ENCODE measurements at places on chromosomes 5 and 9. TPM values are rescaled to one million over a fixed set of nuclear protein-coding genes. Genes with fewer than 3 reads are reported as not detected.

DNA sequence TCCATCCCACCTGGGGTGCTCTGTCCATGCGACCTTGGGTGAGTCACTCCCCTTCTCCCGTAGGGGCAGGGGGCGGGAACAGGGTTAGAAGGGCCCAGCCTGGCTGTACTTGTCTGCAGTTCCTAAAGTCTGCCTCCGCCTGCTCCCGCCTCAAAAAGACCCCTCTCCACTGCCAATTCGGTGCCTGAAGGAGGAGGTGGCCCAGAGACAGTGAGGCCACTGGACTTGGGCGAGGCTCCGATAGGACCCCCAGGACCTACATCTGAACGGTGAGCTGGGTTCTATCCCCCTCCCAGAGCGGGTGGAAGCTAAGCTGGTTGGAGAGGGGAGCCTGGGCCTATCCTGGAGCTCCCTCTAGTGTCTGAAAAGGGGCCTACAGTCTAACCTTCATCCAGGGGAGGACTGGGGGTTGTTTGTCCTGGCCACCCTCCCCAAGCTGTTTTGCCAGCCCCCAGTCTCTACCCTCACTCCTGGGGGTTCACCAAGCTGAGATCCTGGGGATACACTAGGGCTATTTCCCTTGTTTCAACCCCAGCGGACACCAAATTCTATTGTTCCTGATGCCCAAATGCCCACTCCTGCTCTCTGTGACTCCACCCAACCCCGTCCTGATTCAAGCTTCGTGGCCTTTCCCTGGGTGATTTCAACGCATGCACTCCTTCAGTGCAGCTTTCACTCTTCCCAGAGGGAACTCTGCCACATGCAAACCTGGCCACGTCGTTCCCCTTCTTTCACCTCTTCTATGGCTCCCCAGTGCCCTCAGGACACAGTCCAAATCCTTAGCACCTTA, 6.1 kb upstream of the CRB2 start:
- no peak for DNase-seq
- no peaks in the 10 kb centered on the region for H3K4me1 ChIP-seq
- no peak overlapping the region for H3K4me3 ChIP-seq
- H3K27me3 ChIP-seq, result no peaks in the 10 kb centered on the region
- no peak overlapping the region for H3K27ac ChIP-seq
- H3K36me3 ChIP-seq, result no peaks in the 10 kb centered on the region

- H3K27me3 ChIP-seq, result no peaks in the 10 kb centered on the region
- H3K4me1 ChIP-seq, result no peaks in the 10 kb centered on the region
- DNase-seq, result no peak
- H3K36me3 ChIP-seq, result no peaks in the 10 kb centered on the region
- H3K27ac ChIP-seq, result no peak overlapping the region
Observed at GRCh38 chr9:94760660-94761059, 34.2 kb downstream of the AOPEP start.

DNA sequence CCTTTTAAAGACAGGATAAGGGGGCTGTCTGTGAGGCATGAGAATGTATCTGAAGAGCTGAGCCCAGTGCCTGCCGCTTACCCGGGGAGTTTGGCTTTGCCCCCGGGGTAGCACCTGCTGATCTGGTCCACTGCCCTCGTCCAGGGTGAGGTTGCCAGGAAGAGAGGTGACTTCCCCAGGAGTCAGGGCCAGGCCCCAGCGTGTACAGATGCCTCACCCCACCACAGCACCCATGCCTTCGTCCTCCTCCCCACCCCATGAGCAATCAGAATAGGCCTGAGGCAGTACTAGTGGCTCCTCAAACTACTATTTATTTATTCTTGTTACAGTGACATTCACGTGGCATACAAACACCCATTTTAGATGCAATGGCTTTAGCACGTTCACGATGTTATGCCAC, 15.7 kb upstream of the AIF1L start:
- no peaks in the 10 kb centered on the region for H3K4me1 ChIP-seq
- H3K36me3 ChIP-seq, result no peaks in the 10 kb centered on the region
- no peaks in the 10 kb centered on the region for H3K27me3 ChIP-seq
- no peak for DNase-seq
- H3K4me3 ChIP-seq, result no peak overlapping the region

PLPP7 gene
- 8.9 TPM for total RNA-seq

LOX gene
- total RNA-seq, result 78.3 TPM
